ENCODE measurements at places on chromosomes 5 and 9. TPM values are rescaled to one million over a fixed set of nuclear protein-coding genes. Genes with fewer than 3 reads are reported as not detected.

FGD3 gene
- total RNA-seq = 84.9 TPM

TMEFF1 gene
- total RNA-seq = 1.7 TPM

C9orf50 gene
- total RNA-seq = not detected

COL15A1 gene
- total RNA-seq = not detected

DNA sequence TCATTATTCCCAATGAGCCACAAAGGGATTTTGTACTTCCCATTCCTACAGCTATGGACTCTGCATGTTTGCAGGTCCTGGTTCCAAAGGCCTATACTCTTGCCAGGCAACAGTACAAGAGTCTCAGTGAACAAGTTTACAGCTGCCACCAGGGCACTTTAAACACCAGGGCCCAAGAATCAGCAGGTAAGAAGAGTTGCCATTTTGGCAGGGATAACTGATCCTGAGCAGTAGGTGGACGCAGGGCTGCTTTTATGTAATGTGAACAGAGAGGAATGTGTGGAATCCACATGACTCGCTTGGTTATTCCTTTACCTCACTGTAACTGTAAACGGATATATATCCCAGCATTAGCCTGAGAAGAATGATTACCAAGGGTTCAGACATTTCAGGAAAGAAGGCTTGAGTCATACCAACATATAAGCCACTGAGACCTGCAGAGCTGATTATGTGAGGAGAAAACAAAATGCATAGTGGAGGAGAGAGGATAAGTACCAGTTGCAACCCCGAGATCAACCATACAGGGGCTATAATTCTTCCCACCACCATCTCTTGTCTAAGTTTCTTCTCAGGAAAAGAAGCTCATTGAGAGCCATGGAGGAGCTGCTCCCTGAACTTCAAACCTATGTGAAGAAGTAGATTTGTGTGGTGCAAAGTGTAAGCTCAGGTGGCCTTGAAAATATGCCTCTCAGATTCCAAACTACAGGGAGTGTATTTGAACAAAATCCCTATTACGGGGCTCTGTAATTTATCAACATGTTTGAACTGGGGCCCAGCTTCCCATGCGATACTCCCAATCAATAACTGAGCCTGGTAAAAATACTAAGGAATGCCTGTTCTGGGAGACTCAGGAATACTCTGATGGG lies 24.6 kb downstream of the RAPGEF6 start:
- DNase-seq = peak; percentile 18

GRCh38 chr9:81848472-81848871 lies 79.8 kb upstream of the SPATA31D4 start:
- DNase-seq = no peak

- DNase-seq = no peak
Observed at GRCh38 chr9:135476561-135477355, 2.8 kb upstream of the PPP1R26 start.

DNA sequence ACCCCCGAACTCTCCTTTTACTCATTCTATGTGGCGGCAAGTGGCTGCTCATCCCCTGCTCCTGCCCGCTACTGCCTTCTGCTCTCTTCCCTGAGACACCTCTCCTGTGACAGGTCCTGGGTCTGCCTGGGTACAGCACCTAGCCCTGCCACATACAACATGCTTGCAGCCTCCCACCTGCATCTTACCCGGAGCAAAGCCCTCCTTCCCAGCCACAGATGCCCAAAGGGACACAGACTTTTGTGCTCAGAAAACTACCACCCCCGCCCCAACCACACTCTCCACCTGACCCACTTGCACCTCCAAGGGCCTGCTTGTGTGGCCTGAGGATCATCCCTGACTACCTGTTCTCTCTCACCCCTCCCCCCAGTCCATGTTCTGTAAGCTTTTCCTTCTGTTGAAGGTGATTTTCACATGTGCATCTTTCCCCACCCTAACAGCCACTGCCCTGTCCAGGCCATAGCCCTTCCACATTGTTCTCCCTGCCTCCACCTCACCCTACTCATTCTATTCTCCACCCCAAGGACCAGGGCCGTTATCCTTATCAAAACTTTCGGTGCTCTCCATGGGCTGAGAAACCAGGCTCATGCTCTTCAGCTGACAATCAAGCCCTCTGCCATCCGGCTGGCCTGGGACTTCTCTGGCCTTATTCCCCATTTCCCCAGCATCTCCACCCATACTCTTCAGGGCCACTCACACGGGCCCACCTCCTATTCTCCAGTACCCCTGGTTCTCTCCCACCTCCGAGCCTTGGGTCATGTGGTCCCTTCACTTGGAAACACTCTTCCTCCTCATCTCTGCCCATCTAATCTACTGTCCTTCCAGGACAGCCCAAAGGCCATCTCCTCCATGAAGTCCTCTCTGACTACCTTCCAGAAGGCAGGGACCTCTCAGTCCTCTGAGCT lies 46.4 kb upstream of the ALDH1B1 start:
- DNase-seq = no peak

DNA sequence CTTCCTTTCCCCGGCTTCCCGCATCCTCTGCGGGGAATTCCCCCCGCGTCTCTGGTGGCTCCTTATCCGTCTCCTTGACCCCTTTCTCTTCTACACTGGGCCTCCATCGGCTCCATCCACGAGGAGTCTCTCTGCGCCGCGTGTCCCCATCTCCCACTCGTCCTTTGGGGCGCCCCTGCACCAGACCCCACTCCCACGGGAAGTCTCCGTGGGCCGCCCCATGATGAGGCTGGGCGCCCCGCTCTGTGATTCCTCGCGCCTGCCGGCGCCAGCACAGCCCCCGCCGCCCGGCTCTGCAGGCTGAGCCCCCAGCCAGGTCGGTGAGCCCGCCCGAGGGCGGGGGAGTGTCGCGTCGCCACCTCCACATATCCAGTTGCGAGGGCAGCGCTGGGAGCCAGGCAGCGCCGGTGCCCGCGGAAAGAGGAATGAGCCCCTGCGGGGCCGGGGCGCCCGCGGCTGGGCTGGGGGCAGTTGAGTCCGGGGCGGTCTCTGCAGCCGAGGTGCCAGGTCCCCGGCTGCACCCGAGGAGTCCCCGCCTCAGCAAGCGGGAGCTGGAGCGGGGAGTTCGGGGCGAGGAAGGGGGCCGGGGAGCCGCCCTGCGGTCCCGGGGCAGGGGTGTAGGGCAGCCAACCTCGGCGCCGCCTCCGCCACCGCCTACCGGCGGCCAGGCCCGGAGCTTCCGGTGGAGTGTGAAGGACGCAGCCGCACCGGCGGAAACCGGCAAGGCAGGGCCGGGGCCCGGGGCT lies 2.1 kb upstream of the TRAF1 start:
- no peak for DNase-seq

DNA sequence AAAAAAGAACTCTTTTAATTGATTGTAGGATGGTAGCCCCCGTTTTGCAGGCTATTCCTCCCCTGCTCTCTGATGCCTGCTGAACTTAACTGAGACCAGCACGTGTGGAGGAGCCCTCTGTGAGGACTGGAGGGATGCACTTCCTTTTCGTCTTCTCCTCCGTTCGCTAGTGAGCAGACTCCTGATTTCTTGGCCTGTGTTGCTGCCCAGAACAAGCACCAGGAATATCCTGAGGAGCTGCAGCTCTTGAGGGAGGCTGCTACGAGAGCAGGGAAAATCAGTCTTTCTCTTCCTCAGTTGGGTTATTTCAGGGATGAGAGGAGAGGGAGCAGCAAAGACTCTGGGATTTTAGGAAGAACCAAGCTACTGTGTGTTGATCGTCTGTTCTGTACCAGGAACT lies 74.7 kb downstream of the ARHGAP26 start:
- DNase-seq = no peak
